ENCODE measurements at places on chromosomes 3 and 15.
A peak's percentile ranks its signal among the peaks of the same experiment; 100 is the strongest.

DNA sequence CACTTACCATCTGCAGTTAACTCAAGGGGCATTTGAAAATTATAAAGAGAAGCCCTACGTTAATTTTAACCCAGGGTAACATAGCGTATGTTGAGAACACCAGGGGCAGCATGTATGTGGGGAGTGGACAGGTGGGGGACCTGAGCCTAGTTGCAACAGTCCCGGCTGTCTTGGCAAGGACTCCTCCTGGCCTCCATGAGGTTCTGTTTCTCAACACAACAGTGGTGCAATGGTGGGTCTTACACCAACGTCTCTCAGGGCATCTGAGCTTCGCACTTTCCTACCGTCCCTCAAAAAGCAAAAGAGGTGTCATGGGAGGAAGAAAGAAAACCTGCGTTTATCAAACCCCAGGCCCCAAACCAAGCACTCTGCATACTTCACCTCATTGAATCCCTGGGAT is 50.6 kb downstream of the MGLL start:
- no peak for DNase-seq

GRCh38 chr3:188901126-188901525 is 270.6 kb upstream of the TPRG1 start:
- DNase-seq = no peak

GRCh38 chr3:151468284-151468917 is 7.5 kb upstream of the IGSF10 start:
- peak; percentile 5 for DNase-seq

- no peak for DNase-seq
These were observed 164.7 kb downstream of the SQOR start for GRCh38 chr15:45799508-45799907.

- DNase-seq = no peak
These were observed 449.3 kb downstream of the TAFA4 start for GRCh38 chr3:68483041-68483440.

DNA sequence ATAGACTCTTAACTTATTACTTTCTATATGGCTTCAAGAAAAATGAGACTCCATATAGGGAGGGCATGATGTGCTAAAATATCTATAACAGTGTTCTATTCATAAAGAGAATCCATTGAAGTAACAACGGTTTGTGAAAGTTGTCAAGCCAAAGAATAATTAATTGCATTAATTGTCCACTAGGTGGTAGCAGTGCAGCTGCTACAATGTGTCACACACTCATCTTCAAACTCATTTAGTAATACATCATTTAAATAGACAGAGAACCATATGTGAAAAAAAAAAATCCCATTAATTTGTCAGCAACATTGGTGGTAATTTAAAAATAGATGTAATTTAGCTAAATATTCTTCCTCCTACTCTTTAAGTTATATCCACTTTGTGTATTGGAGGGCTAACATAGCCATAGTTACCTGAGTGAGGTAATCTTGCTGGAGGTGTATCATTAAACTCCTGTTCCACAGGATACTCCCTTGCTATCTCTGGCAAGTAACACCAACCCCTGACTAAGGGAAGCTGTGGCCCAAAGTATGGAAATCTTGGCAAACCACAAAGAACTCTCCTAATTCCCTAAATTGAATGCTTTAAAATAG is 3.7 kb upstream of the CPA3 start:
- DNase-seq = no peak

GRCh38 chr3:185115371-185115770 is 37.5 kb downstream of the C3orf70 start:
- no peak for DNase-seq

DNA sequence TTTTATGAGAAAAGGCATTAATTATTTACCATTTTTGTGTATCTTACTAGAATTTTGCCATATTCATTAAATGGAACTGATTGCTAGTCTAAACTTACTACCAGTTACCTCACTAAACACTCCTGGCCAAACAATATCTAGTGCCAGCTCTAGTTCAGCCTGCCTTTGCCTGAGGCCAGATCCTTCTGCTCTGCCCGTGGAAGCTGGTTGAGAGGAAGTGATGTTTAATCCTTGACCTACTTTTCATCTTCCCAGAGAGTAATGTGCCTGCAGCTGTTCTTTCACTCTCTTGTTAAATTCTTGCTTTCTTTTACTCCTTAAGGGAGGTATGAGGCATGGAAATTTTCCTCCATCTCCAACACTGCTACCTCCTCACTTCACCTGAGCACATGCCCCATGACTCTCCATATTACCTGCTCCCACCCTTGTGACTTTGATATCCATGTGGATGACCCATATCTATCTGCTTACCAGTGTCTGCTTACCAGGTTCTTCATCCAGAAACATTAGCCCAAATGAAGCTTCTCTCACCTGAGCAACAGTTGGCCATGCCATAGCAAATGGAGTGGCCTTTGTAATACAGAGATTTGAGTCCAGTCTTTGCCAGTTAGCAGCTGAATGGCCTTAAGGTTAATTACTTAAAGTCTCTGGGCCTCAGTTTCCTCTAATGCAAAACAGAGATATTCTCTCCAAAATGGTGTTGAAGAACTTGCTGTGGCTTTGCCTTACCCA is 53.4 kb downstream of the UBE2E1 start:
- DNase-seq = peak; percentile 28

GRCh38 chr15:95346721-95347475 is 983.6 kb upstream of the NR2F2 start:
- DNase-seq = no peak

DNA sequence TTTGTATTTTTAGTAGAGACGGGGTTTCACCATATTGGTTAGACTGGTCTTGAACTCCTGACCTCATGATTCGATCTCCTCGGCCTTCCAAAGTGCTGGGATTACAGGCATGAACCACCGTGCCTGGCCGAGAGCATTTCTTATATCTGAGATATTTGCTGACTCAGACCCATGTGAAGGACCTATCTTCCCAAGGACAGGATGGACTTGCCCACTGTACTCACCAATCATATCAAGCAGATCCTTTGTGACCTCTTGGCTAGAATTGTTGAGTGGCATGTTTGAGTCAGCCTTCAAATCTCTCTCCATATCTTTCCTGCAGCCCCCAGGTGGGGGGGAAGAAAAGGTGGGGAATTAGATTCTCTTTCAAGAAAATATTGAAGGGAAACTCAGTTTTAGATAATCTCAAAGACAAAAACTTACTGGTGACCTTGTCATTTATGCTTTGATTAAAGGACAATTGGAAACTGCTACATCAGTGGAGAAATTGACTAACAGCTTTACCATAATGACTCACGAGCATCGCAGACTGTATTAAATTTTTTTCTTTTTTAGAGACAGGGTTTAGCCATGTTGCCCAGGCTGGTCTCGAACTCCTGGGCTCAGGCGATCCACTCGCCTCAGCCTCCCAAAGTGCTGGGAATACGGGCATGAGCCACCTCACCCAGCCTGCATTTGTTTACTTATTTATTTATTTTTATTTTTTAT is 3.1 kb downstream of the C3orf62 start:
- no peak for DNase-seq

- DNase-seq = no peak
These were observed 28.0 kb downstream of the OSBPL10 start for GRCh38 chr3:31953091-31953490.

GRCh38 chr3:171286580-171287249 is 173.5 kb downstream of the TNIK start:
- no peak for DNase-seq

DNA sequence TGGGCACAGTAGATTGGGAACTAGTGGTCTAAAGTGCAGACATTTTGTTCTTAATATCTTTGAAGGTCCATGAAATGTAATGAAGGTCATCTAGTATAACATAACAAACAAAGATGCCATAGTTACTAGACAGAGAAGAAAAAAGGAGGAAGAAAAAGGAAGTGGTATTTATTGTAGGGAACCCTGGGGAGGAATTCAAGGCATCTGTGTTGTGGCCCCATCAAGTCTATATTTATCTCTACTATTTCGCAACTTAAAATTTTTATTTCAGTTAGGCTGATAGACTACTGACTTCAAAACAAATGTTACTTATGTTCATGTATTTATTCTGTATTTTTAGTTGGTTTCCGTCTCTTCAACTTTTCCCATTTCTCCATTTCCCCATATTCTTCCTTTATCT is 48.9 kb upstream of the ZDHHC23 start:
- peak; percentile 7 for DNase-seq

DNA sequence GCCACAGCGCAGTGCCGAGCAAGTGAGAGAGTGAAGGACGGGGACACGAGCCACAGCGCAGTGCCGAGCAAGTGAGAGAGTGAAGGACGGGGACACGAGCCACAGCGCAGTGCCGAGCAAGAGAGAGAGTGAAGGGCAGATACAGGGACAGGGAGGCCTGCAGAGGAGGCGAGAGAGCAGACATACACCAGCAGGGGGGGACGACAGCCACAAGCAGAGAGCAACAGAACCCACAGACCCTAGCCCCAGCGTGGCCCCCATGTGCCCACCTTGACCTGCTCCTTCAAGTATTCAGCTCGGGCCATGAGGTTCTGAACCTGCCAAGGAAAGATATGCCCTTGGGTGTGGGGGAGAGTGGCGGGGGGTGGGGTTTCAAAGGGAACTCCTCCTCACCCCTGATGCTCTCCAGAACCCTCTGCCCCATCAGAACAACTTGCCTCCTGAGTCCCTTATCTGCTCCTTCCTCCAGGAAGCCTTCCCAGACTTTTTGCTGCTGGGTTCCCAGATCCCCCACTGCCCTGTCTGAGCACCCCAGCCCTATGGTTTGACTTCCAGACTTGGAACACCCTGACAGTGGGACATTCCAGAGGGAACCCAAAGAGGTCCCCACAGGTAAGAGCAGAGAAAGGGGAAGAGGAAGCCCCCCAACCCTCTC is 5.3 kb downstream of the ULK3 start:
- no peak for DNase-seq

DNA sequence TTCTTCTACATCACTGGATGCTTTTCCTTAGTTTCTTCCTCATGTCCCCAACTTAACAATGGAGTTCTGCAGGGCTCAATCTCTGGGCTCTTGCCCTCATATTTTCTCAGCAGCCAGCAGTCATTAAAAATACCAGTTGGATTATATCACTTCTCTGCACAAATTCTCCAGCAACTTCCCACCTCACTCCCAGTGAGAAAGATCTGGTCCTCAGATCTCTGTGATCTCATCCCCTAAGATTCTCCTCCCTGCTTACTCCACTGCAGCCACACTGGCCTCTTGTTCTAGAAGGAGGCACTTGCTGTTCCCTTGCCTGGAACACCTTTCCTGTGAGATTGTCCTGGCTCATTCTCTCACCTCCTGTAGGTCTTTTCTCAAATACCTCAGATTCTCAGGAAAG is 6.1 kb downstream of the ERICH6 start:
- no peak for DNase-seq

GRCh38 chr3:167520266-167521005 is 46.6 kb upstream of the SERPINI2 start:
- DNase-seq = no peak

DNA sequence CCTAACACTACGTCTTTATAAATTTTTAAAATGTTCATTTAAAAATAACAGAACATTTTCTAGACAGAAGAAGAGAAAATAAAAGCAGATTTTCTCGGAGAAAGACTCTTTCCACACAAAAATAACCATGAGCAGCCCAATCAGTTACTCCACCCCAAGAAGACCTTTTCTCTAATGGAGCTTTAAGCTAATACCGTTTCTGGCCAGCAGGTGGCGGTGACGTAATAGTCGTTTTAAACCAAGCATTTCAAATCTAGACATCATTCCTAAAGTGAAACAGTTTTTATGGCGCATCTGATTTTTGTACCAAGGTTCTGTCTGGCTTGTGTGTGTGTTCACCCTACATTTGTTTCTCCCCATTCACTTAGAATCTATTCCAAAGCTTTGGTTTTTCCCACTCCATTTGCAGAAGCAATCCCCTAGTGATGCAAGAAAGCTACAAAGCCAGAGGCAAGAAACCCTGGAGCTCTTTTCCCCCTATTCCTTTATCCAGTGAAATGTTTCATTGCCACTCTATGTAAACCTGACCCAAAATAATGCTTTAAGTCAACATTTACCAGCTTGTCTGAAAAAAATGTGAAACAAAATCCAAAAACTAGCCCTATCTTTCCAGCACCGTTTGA is 336.7 kb upstream of the IGF1R start:
- peak; percentile 11 for DNase-seq

DNA sequence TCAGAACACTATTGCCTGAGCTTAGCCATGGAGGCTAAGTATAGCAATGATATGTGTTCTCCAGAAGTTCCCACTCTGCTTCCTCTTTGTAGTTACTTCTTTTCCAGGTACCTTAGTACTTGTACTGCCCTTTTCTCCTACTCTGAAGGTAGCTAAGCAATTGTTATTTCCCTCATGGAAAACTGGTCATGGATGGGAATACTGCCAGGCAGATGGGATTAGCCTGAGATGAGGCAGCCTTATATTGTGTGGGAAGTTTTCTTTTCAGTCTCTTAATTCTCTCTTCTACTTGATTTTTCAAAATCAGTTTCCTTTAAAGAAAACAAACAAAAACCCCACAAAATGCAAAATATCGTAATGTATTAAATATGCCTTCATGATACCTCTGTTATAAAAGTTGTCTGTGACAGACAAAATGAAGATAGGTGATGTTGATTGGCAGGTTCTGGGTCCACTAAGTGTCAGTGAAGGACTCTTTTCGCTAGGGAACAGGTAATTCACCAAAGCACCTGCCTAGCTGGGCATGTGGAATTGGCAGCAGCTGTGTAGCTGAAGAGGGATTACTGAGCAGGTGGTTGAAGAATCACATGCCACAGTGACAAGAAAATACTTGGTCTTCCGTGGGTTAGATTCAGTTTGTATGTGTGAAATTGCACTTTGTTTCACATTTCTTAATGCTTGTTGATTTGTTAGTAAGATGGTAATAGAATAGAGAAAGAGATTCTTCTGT is 4.1 kb downstream of the ZNF609 start:
- DNase-seq = no peak

DNA sequence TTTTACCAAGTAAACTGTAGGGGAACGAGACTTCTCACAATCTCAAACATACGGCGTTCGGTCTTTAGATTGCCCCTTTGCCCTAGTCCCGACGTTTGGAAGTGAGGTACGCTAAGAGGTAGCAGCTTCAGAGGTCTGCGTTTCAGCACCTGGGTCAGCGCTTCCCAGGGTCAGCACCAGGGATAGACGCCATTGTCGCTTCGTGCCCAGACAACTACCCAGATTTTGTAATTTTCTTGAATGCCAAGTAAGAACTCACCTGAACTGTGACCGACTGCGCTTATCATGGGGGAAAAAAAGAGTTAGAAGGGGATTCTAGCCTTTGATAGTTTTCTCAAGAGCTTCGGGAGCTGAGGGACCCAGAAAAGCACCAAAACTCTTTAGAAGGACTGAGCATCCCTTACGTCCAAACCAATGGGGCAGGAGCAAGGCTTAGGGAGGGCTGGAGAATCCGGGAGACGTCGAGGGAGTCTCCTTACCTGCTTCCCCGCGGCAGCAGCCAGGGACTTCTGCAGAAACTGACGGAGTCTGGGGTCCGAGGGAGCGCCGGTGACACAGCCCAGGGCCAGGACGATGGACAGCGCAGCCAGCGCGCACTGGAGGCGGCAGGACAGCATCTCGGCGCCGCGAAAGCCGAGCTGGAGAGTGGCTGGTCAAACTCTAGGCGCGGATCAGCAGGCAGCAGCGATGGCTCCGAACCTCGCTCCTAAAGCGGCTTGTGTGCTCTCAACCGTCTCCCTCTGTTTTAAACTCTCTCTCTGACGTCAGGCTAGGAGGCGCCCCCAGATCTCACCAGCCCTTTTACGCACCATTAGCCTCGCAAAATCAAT is at the start of gene SST:
Gene SST (minus strand): TSS at position 720 of the 830 bp plus-strand sequence. CDS start 103 bp downstream, at position 617.
- DNase-seq = peak; percentile 4
